ENCODE measurements at places on chromosomes 2 and 18. TPM values are rescaled to one million over a fixed set of nuclear protein-coding genes. Genes with fewer than 3 reads are reported as not detected.

- DNase-seq: no peak
These were observed 146.3 kb downstream of the CELF4 start for GRCh38 chr18:37419315-37419714.

MATN3 gene
- total RNA-seq: not detected

DNA sequence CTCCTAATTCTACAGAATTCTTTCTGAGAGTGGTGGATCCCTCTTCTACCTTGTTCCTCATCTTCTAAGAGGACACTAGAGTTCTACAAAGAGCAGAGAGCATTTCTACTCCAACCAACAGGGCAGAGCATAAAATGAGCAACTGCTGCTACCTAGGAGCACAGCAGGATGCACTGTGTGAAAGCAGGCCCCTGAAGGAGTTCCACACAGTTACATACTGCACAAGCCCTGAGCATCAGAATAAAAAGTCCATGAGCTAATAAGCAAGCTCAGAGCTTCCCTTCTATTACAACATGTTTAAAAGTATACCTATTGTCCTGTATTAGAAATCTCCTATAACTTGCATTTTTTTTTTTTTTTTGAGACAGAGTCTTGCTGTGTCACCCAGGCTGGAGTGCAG, 8.4 kb downstream of the FHL2 start:
- DNase-seq: no peak

GRCh38 chr2:163775304-163775703, 39.5 kb upstream of the FIGN start:
- no peak for DNase-seq

OXER1 gene
- total RNA-seq: not detected

- no peak for DNase-seq
These were observed 326.3 kb upstream of the ZNF804A start for GRCh38 chr2:184272056-184272455.

DNA sequence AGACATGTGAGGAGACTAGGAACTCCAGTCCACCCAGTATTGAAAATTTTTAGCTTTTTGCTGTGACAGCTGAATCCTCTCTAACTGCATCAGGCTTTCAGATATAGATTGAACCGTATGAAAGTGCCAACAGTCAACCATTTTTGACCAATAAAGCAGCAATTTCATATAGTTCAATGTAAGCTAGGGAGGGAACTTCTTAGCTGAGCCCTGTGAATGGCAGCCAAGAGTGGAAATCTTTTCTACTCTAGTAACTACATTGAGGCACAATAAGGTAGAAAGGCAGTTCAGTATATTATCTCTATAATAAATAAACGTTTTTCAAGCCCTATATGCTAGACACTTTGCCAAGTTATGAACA, 96.3 kb upstream of the TANK start:
- no peak for DNase-seq

DNA sequence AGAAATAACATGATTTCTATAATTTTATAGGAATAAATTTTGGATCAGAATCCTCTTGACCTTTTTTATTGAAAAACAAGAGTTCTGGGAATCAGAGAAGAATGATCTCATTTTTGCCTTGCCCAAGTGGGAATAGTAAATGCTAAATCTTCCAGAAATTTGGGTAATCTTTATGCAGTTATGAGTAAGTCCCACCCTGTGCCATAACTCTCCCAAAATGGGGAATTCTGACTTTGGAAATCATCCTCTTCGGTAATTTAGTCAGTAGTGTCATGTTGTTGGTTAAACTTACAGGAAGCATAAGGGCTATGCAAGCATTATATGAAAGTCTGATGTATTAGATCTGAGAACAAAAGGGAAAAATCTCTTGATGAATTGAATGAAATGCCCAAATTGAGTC, 20.6 kb upstream of the ARHGAP28 start:
- DNase-seq: no peak

GRCh38 chr2:75462721-75463120, 98.0 kb downstream of the EVA1A start:
- DNase-seq: no peak

MERTK gene
- 0.13 TPM for total RNA-seq

DNA sequence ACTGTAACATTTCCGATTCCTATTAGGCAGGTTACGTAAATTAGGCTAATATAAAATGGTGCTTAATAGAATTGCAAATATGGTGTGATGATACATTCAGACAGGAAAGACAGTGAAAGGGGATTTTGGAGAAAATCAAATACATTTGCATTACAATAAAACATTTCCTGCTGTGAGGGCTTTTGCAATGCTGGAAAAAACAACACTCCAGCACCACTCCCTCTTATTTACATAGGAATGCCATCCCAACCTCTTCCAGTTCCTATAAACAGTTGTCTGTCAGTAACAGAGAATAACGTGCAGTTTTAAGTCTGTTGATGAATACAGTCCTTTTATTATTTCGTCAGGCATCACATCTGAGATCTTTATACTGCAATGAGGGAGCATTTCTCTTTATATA, 298.8 kb upstream of the FANCL start:
- no peak for DNase-seq

ADGRF3 gene
- 0.97 TPM for total RNA-seq

GRCh38 chr2:161975062-161975812, 98.8 kb downstream of the DPP4 start:
- DNase-seq: no peak

DNA sequence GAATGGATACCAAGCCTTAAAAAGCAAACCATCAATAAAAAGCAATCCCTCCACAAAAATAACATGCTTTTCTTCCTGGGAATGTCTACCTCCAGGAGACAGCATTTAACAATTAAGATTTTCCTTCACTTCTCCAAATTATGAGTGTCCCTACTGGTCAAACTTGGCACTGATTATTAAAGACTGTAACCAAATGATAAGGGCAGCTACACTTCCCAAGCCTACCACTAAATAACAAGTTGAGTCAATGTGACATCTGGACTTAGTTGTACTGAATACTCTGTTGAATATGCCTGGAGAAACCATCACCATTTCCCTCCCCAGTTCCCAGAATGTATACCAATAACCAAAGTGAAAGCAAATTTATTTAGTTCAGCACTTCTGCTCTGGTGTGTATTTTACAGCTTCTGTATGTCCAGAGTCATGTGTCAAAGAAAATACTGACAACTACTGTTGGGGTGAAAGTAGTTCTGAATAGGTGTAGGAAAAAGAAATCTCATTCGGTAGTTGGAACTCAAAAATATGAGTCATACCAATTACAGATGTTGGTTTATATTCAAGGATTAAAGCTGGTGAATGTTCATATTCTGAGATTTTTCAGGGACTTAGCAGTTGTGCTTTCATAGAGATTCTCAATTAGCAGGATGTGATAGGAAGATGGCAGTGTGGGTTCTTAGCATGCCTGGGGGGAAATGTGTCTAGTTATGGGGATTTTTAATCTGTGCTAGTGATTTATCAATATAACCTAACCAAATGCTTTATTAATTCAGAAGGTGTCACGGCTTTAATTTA, 1291.6 kb upstream of the GYPC start:
- DNase-seq: no peak

GRCh38 chr18:77702686-77703085, 453.0 kb downstream of the GALR1 start:
- DNase-seq: no peak

DNA sequence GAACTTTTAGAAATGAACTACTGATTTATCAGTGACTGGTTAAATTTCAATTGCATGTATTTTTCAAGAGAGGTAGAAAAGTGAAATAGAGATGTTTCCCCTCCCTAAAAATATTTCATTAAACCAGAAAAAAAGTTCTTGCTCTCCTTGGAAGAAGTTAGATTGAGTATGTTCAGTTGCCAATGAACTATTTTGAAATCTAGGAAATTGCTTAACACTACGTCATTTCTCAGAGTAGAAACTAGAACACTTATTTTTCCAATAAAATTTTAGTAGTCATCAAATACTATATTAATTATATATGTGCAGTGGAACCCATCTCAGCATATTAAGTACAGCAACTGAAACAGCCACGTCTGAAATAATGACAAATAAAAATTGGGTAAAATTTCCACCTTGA, 51.8 kb upstream of the STAT1 start:
- DNase-seq: no peak

GRCh38 chr18:12943215-12943614, 4.6 kb upstream of the SEH1L start:
- DNase-seq: no peak

GRCh38 chr2:103792042-103792441, 1030.2 kb downstream of the TMEM182 start:
- no peak for DNase-seq

THAP4 gene
- total RNA-seq: 28.0 TPM
